ENCODE measurements at places on chromosomes 3 and 15. TPM values are rescaled to one million over a fixed set of nuclear protein-coding genes. Genes with fewer than 3 reads are reported as not detected.

GRCh38 chr15:81071120-81071519, 63.0 kb upstream of the CFAP161 start:
- DNase-seq = peak; percentile 64

Gene GNB4
- total RNA-seq = 70.5 TPM

- no peak for DNase-seq
Measured at GRCh38 chr3:179036226-179036625, 35.4 kb downstream of the ZMAT3 start.

Gene ANKRD63
- not detected for total RNA-seq

- no peak for DNase-seq
Measured at GRCh38 chr3:68336042-68336441, 596.3 kb downstream of the TAFA4 start.

DNA sequence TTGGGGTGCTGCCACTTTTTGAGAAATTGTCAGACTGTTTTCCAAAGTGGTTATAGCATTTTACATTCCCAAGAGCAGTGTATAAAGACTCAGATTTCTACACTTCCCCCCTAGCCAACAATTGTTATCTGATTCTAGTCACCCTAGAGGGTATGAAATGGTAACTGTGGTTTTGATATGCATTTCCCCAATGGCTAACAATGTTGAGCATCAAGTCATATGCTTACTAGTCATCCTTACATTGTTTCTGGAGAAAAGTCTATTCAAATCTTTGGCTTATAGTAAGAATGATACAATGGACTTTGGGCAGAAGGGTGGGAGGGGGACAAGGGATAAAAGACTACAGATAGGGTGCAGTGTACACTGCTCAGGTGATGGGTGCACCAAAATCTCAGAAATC, 73.3 kb downstream of the CSNK1G1 start:
- peak; percentile 10 for DNase-seq

GRCh38 chr15:27495963-27496459, 525.0 kb downstream of the GABRG3 start:
- DNase-seq = no peak

DNA sequence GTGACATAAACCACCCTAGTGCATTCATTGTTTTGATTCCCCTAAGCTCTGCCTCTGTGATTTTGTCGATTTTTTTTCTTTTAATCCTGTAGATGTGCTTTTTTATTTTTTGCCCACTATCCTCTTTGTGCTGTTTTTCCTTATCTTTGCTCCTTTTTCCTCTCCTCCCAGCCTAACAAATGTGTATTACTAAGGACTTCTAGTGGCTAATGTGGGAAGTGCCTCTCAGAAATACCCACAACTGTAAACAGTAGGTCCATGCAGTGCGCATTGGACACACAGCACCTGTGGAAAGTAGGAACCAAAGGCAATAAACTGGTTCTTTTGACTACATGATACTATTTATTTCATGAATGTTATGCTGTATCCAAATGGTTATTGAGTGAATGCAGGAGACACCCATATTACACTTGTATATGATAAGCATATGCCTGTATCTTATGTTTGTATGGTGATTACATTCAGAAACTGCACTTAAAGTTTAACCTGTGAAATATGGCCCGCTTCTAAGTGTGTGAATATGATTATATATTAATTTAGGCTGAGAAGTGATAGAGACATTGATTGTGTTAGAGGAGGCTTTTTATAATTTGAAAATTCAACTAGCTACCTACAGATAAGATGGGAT, 147.8 kb downstream of the PLCL2 start:
- peak; percentile 67 for DNase-seq

DNA sequence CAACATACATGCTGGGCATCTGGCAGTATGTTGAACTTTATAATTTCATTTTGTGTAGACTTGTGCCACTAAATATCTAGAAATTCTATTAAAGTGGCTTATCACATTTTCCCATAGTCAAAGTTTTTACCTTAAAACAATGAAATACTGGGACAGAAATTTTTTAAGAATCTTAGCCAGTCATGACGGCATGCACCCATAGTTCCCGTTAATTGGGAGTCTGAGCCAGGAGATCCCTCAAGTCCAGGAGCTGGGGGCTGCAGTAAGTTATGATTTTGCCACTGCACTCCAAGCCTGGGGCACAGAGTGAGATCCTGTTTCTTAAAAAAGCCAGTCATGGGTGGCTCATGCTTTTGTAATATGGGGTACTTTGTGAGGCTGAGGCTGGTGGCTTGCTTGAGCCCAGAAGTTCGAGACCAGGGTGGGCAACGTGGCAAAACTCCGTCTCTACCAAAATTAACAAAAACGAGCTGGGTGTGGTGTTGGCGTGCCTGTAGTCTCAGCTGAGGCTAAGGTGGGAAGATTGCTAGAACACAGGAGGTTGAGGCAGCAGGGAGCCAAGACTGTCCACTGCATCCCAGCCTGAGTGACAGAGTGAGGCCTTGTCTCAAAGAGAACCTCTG, 3.1 kb downstream of the RPSA start:
- DNase-seq = no peak

GRCh38 chr3:43001556-43002121, 22.5 kb downstream of the GASK1A start:
- no peak for DNase-seq

DNA sequence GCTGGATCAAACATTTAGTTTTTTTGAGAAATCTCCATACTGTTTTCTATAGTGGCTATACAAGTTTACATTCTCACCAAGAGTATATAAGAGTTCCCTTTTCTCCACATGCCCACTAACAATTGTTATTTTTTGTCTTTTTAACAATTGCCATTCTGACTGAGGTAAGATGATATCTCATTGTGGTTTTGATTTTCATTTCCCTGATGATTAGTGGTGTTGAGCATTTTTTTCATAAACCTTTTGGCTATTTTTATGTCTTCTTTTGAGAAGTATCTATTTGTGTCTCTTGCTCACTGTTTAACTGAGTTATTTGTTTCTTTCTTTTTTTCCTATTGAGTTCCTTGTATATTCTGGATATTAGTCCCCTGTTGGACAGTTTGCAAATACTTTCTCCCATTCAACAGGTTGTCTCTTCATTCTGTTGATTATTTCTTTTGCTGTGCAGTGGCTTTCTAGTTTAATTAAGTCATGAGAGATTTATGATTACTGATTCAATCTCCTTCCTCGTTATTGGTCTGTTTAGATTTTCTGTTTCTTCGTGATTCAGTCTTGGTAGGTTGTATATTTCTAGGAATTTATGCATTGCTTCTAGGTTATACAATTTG, 6.7 kb upstream of the RNF13 start:
- DNase-seq = no peak

Gene UQCC5
- 2.7 TPM for total RNA-seq

GRCh38 chr3:196546537-196546936, 21.8 kb downstream of the WDR53 start:
- DNase-seq = no peak

GRCh38 chr3:128950223-128950938, 43.5 kb downstream of the CFAP92 start:
- peak; percentile 68 for DNase-seq

- no peak for DNase-seq
Measured at GRCh38 chr3:71361334-71361890, 222.1 kb downstream of the FOXP1 start.

Gene LAMB2
- 1,289 TPM for total RNA-seq

Gene TMC3
- 0.05 TPM for total RNA-seq

Gene PIK3R4
- 33.7 TPM for total RNA-seq

GRCh38 chr15:62850791-62851291, 191.7 kb upstream of the TPM1 start:
- peak; percentile 75 for DNase-seq

- peak; percentile 58 for DNase-seq
Measured at GRCh38 chr15:39599871-39600270, 19.0 kb downstream of the THBS1 start.

- DNase-seq = no peak
Measured at GRCh38 chr15:85910834-85911233, 116.1 kb upstream of the KLHL25 start.

- peak; percentile 76 for DNase-seq
Measured at GRCh38 chr15:58840048-58840447, 68.9 kb downstream of the MINDY2 start.

DNA sequence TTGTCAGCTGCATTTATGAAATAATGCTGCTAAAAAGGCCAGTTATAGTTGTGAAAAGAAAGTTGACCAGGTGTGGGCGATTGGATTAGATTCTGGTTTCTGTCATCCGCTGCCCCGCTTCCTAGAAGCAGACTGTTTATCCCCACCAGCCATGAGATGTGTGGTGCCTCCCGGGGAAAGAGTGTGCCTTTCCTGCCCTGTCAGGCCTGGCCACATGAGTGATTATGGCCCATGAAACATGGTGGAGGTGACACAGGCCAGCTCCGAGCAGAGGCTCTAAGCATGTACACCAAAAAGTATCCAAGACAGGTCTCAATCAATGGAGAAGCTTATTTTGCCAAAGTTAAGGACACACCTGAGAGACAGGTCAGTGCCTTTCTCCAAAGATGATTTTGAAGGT, 85.4 kb upstream of the ABHD2 start:
- DNase-seq = no peak

Gene CRYBG3
- 36.9 TPM for total RNA-seq

DNA sequence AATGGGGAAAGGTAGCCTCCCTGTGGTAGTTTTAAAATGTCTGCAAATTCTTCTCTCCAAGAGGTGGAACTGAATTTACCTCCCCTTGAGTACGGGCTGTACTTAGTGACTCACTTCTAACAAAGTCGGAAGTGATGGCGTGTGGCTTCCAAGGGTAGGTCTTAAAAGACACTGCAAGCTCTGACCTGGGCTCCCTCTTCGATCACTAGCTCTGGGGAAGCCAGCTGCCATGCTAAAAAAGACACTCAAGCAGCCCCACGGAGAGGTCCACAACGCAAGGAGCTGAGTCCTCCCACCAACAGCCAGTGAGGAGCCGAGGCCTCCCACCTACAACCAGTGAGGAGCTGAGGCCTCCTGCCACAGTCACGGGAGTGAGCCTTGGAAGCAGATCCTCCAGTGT, 122.0 kb upstream of the HACD2 start:
- DNase-seq = peak; percentile 30

DNA sequence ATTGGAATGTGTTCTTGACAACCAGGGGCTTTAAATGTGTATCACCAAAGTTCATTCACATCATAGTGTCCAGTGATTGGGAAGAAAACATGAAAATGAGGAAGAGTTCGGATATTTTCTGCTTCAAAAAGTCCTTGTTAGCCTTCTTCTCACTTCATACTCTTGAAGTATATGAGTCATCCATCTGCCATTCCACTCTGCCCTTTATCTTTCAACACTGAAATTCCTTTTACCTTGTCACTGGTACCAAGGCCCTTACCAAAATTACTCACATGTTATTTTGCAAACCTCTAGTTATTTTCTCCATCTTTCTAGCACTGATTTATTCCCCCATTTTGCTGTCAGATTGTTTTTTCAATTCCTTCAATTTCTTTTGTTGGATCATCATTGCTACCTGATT, 32.5 kb downstream of the OR5H15 start:
- DNase-seq = no peak

Gene TMEM43
- 121 TPM for total RNA-seq

DNA sequence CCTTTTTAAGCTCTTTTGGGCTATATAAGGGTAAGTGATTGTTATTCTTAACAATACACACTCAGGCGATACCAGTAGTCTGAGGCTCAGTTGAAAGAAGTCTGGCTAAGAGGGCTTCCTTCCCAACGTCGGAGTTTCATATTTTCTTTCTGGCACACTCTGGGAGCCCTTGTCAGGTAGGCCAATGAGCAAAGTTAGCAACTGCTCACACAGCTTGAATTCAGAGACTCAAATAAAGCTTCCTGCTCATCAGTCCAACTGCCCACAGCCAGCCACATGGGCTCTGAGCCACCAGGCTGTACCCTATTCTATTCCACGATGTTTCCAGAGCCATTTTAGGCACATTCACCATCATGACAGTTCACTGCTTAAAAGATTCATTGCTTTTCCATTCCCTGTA, 155.1 kb upstream of the TBL1XR1 start:
- no peak for DNase-seq

GRCh38 chr15:63763476-63764123, 70.1 kb downstream of the HERC1 start:
- DNase-seq = no peak

Gene HGD
- total RNA-seq = 0.60 TPM

DNA sequence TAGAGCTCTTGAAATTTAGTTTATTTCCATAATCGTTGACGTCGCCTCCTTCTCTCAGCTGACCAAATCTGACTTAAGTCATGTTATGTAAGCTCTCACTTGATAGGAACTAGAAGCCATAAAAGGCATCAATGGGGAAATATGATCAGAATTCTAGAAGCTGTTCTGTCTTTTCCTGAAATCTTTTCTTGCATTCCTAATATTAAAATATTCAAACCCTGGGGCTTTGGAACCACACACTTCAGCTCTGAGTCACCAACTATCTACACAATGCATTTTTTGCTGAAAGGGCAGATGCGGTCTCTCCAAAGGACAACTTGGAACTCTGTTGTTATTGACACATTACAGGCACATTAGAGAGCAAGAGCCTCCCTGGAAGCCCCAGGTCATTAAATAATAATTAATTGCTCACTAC, 91.3 kb downstream of the LARS2 start:
- DNase-seq = peak; percentile 36

GRCh38 chr15:58549013-58549784, 117.4 kb downstream of the LIPC start:
- DNase-seq = no peak

Gene LMOD3
- not detected for total RNA-seq

GRCh38 chr3:8929860-8930259, 33.4 kb downstream of the RAD18 start:
- DNase-seq = no peak

DNA sequence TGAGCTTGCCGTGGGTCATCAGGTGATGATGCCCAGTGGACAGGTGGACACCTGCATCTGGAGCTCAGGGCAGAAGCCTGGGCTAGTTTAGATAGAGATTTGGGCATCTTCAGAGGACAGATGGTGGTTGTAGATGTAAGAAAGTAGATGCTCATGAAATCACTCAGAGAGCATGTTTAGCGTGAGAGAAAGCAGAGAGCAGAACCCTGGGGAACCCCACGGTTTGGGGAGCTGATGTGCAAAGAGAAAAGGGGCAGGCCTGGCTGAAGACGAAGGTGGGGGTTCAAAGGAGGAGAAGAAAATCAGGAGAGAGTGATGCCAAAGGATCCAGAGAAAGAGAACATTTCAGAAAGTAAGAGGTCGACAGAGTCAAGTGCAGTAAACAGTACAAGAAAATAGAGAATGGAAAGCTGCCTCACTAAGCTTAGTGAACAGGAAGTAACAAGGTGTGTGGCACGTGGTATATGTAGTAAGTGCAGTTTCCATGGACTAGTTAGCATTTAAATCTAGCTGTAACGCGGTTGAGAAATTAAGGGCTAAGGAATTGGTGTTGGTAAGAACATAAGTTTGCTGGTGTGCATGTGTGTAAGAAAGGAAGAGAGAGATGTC, 13.5 kb downstream of the TIGIT start:
- no peak for DNase-seq

GRCh38 chr15:100101426-100102089, 240.2 kb downstream of the ADAMTS17 start:
- no peak for DNase-seq

Gene ERICH6
- total RNA-seq = not detected
